ENCODE measurements at places on chromosomes 6 and 20. TPM values are rescaled to one million over a fixed set of nuclear protein-coding genes. Genes with fewer than 3 reads are reported as not detected.

OOEP gene
- polyA plus RNA-seq, result not detected

DLK2 gene
- polyA plus RNA-seq, result 15.0 TPM

CRISP2 gene
- polyA plus RNA-seq, result not detected

IYD gene
- polyA plus RNA-seq, result not detected

PSMB1 gene
- polyA plus RNA-seq, result 332 TPM

NKAPL gene
- 6.6 TPM for polyA plus RNA-seq

SNAP91 gene
- polyA plus RNA-seq, result 112 TPM

PROKR2 gene
- not detected for polyA plus RNA-seq

LTB gene
- polyA plus RNA-seq, result not detected

ABHD12 gene
- polyA plus RNA-seq, result 28.3 TPM

MEP1A gene
- polyA plus RNA-seq, result not detected

SSTR4 gene
- polyA plus RNA-seq, result not detected

C20orf141 gene
- not detected for polyA plus RNA-seq

Data from Purkinje cell (primary cell).